ENCODE measurements at places on chromosomes 1 and 21.

- peak; percentile 12 for DNase-seq
Measured at GRCh38 chr1:40653851-40654537, 11.5 kb downstream of the RIMS3 start.

DNA sequence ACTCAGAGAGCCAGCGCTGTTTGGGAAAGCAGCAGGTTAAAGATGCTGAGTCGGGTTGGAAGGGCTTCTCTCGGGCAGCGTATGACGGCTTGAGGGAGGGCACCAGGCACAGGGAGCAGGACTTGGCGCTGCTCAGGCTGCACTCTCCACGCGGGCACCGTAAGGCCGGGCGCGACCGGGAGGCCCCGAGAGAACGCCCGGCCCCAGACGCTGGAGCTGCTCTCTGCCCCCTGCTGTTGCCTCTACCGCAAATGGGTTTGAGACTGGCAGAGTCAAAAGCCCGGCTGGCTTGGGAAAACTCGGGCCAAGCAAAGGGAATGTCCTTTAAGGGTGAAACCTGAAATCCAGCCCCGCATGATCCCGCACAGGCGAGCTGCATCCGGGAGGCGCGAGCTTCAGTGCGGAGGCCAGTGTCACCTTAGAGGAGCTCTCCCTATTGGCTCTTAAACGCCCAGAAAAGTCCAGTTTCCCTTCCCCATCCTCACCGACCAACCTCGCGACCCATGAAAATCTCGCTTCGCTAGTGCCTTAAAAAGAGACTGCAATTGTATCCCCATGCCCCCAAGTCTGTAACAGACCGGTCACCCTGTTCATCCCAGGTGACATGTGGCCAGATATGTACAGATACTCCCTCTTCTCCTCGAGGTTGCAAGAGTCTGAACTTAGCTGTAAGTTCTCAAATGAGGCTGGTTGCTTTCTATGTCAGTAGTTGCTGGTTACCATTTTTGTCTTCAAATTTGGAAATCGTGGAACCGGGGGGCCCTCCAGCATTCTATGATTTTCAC is 1.1 kb downstream of the PRRX1 start:
- peak; percentile 66 for DNase-seq

DNA sequence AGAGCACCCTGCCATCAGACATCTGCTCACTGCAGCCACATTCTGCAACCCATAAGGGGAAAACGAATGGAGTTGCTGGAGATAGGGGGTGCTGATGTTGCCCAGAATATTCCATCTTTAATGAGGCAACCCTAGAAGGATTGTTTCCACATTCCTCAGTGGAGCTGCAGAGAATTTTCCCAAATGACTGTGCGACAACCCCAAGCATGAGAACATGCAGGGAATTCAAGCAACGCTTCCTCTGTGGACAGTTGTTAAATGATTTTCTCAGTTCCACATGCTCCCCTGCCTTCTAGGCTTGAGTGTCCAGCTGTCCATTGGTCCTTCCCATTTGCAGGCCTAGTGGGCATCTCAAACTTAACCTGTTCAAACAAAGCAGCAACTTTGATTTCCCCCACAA is 20.5 kb upstream of the UBL4B start:
- no peak for DNase-seq

DNA sequence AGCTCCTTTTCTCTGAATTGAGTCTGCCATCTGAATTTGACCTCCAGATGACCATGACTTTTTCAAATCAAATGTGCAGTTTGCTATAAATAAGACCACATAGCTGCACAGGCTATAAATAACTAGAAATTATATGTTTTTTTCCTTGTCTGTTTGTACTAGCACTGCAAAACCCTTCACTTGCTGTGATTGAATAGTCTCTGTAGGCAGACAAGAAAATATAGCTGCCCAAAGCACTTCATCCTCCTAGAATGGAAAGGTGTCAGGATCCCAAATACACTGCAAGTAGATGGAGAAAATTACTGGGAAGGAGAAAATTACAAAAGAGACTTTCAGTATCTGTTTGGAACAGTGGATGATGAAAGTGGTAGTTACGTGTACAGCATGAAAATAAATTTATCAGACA is 175.8 kb downstream of the APP start:
- no peak for DNase-seq
